Hepatocyte (in vitro differentiated cells): ENCODE measurements at places on chromosomes 3 and 15. TPM values are rescaled to one million over a fixed set of nuclear protein-coding genes. Genes with fewer than 3 reads are reported as not detected.

- no peak overlapping the region for H3K4me3 ChIP-seq
- DNase-seq: no peak
- H3K27ac ChIP-seq: no peak overlapping the region
- no peaks in the 10 kb centered on the region for H3K4me1 ChIP-seq
Measured at GRCh38 chr3:176106380-176106779, 1090.9 kb downstream of the TBL1XR1 start.

DNA sequence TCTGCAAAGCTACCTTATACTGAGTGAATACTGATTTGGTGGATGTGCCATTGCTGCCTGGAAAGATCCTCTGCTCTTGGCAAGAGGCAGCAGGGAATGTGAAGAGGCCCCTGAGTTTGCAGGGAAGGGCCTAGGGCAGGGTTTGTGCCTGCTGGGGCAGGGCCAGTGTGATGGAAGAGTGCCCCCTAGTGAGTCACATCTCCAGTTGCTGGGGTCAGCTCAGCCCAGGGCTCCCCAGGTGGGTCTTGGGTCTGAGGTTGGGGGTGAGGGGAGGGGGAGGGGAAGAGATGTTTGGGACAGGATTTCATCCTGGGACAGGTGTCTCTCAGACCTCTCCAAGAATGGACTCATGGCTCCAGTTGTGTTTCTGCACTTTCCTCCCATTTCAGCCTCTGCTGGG, 4.1 kb upstream of the AMOTL2 start:
- peaks cover 10% of the 10 kb centered on the region for H3K4me1 ChIP-seq
- no peaks in the 10 kb centered on the region for H3K36me3 ChIP-seq
- H3K27ac ChIP-seq: no peak overlapping the region
- H3K4me3 ChIP-seq: no peak overlapping the region
- peak; percentile 64 for DNase-seq

- no peak for DNase-seq
- no peaks in the 10 kb centered on the region for H3K4me1 ChIP-seq
- no peaks in the 10 kb centered on the region for H3K36me3 ChIP-seq
Measured at GRCh38 chr15:50381438-50381837, 26.4 kb upstream of the GABPB1 start.

DNA sequence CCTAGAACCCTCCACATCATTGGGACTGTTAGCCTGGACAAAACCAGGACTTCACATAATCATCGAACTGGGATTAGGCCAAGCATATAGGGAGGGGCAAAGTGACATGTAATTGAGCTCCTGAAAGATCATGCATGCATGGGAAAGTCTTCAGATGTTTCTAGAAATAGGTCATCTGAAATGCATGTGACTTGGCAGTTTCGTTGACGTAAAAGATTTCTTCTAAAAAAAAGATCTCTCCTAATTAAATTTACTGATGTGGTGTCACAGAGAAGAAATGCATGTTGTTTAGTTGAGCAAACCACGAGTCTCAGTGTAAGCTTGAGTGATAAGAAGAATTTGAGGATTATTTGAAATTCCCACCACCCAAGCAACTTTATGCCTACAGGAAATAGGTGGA, 70.0 kb upstream of the LIMD1 start:
- no peak overlapping the region for H3K4me3 ChIP-seq
- H3K36me3 ChIP-seq: no peaks in the 10 kb centered on the region
- H3K27ac ChIP-seq: no peak overlapping the region
- no peaks in the 10 kb centered on the region for H3K4me1 ChIP-seq
- H3K27me3 ChIP-seq: no peaks in the 10 kb centered on the region
- no peak for DNase-seq

DNA sequence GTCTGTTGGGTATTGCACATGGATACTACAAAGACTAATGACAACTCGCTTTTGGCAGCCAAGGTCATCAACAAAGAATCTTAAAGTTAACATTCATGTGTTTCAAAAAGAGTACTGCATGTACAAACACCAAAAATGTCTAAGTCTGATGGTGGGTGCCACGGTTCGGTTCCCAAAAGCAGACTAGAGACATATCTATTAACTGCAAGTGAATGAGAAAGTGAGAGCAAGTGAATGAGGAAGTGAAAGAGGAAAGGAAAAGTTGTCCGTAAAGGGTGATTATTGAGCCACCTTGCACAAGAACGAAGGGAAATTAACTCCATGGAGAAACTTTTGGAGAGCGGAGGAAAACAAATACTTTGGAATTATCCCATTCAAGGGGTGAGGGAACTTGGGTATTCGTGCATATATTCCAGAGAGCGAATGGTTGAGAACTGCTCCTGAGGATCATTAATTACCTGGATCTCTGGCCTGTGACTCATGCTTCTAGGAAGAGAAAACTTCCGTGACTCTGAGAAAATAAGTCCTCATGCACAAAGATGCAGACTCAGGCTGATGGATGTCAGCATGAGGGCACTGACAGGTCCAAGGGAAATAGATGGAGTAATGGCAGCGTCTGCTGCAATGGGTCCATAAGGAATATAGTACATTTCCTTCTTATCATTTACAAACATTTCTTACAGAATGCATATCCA, 336.5 kb upstream of the TGFBR2 start:
- no peaks in the 10 kb centered on the region for H3K4me1 ChIP-seq
- H3K27me3 ChIP-seq: no peaks in the 10 kb centered on the region

GRCh38 chr15:64891561-64891960, 20.1 kb upstream of the ANKDD1A start:
- H3K27me3 ChIP-seq: no peaks in the 10 kb centered on the region
- H3K4me1 ChIP-seq: peaks cover 24% of the 10 kb centered on the region
- H3K36me3 ChIP-seq: no peaks in the 10 kb centered on the region
- DNase-seq: no peak
- no peak overlapping the region for H3K27ac ChIP-seq

GRCh38 chr3:56894881-56895431, 93.2 kb upstream of the ARHGEF3 start:
- DNase-seq: no peak
- H3K4me1 ChIP-seq: peaks cover 24% of the 10 kb centered on the region
- H3K4me3 ChIP-seq: no peak overlapping the region

- DNase-seq: no peak
- no peak overlapping the region for H3K27ac ChIP-seq
- no peaks in the 10 kb centered on the region for H3K36me3 ChIP-seq
- no peaks in the 10 kb centered on the region for H3K4me1 ChIP-seq
- H3K27me3 ChIP-seq: no peaks in the 10 kb centered on the region
Measured at GRCh38 chr3:195859846-195860411, 48.2 kb upstream of the MUC4 start.

GRCh38 chr3:8223766-8224165, 277.9 kb upstream of the LMCD1 start:
- H3K27me3 ChIP-seq: no peaks in the 10 kb centered on the region
- H3K4me1 ChIP-seq: peaks cover 3% of the 10 kb centered on the region
- H3K36me3 ChIP-seq: no peaks in the 10 kb centered on the region

GRCh38 chr15:77647961-77648360, 15.2 kb upstream of the LINGO1 start:
- H3K4me3 ChIP-seq: no peak overlapping the region
- DNase-seq: no peak
- H3K27ac ChIP-seq: no peak overlapping the region
- H3K27me3 ChIP-seq: no peaks in the 10 kb centered on the region

DNA sequence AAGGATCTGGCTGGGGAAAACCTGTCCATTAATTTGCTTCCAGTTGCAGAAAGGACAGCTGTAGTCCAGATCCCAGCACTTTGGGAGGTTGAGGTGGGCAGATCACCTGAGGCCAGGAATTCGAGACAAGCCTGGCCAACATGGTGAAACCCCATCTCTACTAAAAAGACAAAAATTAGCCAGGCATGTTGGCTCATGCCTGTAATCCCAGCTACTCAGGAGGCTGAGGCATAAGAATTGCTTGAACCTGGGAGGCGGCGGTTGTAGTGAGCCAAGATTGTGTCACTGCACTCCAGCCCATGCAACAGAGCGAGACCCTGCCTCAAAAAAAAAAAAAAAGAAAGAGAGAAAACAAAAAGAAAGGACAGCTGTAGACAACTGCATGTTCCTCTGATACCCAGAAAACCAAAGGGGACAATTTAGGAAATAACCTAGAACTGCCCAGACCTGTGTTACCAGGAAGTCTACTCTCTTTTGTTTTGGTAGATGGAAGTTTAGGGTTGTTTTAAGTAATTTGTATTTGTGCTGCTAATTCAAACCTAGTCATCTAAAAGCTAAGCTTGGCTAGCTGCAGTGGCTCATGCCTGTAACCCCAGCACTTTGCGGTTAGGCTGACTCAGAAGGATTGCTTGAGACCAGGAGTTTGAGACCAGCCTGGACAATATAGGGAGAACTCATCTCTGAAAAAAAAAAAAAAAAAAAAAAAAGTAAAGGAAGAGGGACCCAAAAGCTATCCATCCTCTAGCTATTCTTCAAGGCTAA, 22.7 kb downstream of the EXD1 start:
- no peak overlapping the region for H3K4me3 ChIP-seq
- H3K27ac ChIP-seq: no peak overlapping the region
- no peaks in the 10 kb centered on the region for H3K36me3 ChIP-seq
- no peaks in the 10 kb centered on the region for H3K4me1 ChIP-seq
- DNase-seq: no peak
- no peaks in the 10 kb centered on the region for H3K27me3 ChIP-seq

- no peaks in the 10 kb centered on the region for H3K36me3 ChIP-seq
- peaks cover 64% of the 10 kb centered on the region for H3K27me3 ChIP-seq
- H3K4me1 ChIP-seq: no peaks in the 10 kb centered on the region
Measured at GRCh38 chr3:62874711-62875557, at the start of gene CADPS. CADPS (minus strand) TSS chr3:62875416; CDS start chr3:62875029, 387 bp downstream.

DNA sequence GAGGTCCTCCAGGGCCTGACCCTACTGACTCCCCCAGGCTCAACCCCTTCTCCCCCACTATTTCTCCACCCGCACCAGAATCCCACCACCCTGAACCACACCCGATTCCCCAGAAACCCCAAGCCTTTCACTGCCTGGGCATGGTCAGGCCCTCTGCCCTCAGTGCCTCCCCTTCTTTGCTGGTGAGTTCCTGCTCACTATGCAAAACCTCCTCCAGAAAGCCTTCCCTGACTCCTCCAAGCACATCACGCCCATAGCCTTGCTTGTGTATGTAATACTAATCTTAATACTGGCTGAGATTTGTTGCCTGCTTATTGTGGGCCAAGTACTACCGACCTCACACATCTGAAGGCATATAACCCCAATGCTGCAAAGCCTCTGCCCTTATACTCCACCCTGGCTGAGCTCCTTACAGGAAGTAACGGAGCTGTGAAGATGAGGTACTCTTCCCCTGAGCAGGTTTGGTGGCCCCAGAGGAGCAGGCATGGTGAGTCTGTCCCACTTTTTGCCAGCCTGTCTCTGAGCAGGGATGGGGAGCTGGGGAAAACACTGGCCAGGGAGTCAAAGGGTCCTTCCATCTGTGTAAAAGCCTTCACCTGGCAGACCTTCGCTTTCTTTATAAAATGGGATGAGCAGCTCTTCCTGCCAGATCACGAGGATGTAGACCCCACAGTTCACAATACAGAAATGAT, 9.5 kb downstream of the RAB6B start:
- H3K36me3 ChIP-seq: no peaks in the 10 kb centered on the region
- no peaks in the 10 kb centered on the region for H3K27me3 ChIP-seq
- DNase-seq: no peak
- H3K27ac ChIP-seq: no peak overlapping the region
- no peaks in the 10 kb centered on the region for H3K4me1 ChIP-seq

DNA sequence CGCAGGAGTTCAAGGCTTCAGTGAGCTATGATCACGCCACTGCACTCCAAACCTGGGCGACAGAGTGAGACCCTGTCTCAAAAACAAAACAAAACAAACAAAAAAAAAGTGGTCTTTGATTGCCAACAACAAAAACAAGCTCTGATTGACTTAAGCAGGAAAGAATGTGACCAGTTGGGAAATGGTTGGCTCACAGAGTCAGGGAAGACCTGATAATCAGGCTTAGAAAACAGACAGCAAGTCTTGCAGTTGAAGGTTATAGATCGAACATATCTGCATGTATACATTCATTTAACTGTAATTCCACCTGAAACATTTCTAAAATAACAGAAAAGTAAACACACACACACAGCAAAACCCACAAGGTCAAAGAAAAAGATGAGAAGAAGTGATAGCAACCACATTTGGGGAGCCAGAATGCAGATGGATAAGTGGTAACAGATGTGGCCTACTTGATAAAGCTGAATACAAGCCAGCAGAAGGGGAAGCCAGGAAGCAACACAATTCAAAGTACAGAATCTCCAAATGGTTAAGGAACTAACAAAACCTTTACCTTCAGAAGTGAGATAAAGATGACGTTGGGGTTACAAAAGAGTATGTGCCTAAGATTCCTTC, 699.9 kb upstream of the ZNF385D start:
- H3K27me3 ChIP-seq: no peaks in the 10 kb centered on the region
- peak overlapping the region; percentile 11 for H3K27ac ChIP-seq
- H3K4me1 ChIP-seq: no peaks in the 10 kb centered on the region
- no peak overlapping the region for H3K4me3 ChIP-seq

GRCh38 chr3:33006081-33006480, 54.6 kb downstream of the CCR4 start:
- DNase-seq: no peak
- H3K36me3 ChIP-seq: no peaks in the 10 kb centered on the region
- H3K27ac ChIP-seq: no peak overlapping the region

- no peak overlapping the region for H3K27ac ChIP-seq
- no peak for DNase-seq
- H3K36me3 ChIP-seq: no peaks in the 10 kb centered on the region
- H3K27me3 ChIP-seq: no peaks in the 10 kb centered on the region
- H3K4me1 ChIP-seq: no peaks in the 10 kb centered on the region
Measured at GRCh38 chr15:54307252-54307902, 329.1 kb downstream of the UNC13C start.

ITIH4 gene
- 45.3 and 55.9 TPM in 2 replicates for total RNA-seq

DPPA4 gene
- total RNA-seq: 9.5 and 11.4 TPM in 2 replicates

DISP2 gene
- total RNA-seq: 0.12 and 1.0 TPM in 2 replicates

ADAMTSL3 gene
- 5.0 and 6.2 TPM in 2 replicates for total RNA-seq

PATL2 gene
- total RNA-seq: 0.77 TPM in 1 of 2 replicates, not detected in the other
